Upper lobe of right lung (tissue), 1 donor: ENCODE measurements at places on chromosomes 1 and 21. TPM values are rescaled to one million over a fixed set of nuclear protein-coding genes. Genes with fewer than 3 reads are reported as not detected.
A peak's percentile ranks its signal among the peaks of the same experiment; 100 is the strongest.

DNA sequence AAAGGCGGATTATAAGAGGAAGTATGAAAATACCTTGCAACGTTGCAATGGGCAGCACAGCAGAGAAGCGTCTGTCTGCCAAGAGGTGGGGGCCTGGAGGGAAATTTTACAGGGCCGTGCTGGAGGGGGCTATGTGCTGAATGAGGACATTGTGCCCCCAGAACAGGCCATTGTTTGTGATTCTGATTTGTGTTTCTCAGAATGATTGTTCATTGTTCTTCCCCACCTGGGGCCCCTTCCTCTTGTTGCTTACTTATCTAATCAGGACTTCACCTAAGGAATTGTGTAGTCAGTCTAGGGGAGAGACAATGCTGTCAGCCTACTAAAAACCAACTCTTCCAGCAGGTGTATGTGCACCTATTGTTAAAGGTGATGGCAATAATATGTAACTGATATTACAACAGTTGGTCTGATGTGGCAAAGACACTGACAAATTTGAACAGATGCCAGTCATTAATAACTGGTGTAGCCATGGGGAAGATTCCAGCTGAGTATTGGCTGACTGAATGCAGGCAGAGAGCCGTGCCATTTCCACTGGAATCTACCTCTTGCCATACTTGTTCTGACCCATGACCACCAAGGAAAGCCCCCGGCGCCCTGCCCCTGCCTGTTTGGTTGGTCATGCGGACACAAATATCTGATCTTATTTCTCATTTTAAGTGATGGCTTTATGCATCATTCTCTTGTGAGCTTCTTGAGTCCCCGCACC lies 45.2 kb upstream of the PSEN2 start:
- H3K27me3 ChIP-seq, result no peaks in the 10 kb centered on the region
- no peak overlapping the region for H3K4me3 ChIP-seq
- H3K4me1 ChIP-seq, result peaks cover 20% of the 10 kb centered on the region
- no peak overlapping the region for H3K27ac ChIP-seq

- no peaks in the 10 kb centered on the region for H3K36me3 ChIP-seq
- H3K4me1 ChIP-seq, result no peaks in the 10 kb centered on the region
- no peak overlapping the region for H3K27ac ChIP-seq
Measured at GRCh38 chr1:188444526-188444925, 1615.8 kb downstream of the PLA2G4A start.

The FLG2 gene
- total RNA-seq, result not detected

- H3K4me3 ChIP-seq, result no peak overlapping the region
- H3K27me3 ChIP-seq, result no peaks in the 10 kb centered on the region
- H3K36me3 ChIP-seq, result no peaks in the 10 kb centered on the region
- no peak overlapping the region for H3K27ac ChIP-seq
- DNase-seq, result no peak
- H3K4me1 ChIP-seq, result peaks cover 21% of the 10 kb centered on the region
Measured at GRCh38 chr1:183284086-183284485, 98.0 kb downstream of the LAMC2 start.

The RCSD1 gene
- total RNA-seq, result 14.8 TPM

- H3K4me3 ChIP-seq, result no peak overlapping the region
- DNase-seq, result no peak
- H3K27ac ChIP-seq, result no peak overlapping the region
- H3K27me3 ChIP-seq, result no peaks in the 10 kb centered on the region
- peaks cover 24% of the 10 kb centered on the region for H3K4me1 ChIP-seq
- H3K36me3 ChIP-seq, result peaks cover 47% of the 10 kb centered on the region
Measured at GRCh38 chr1:40986956-40987355, 7.5 kb downstream of the CTPS1 start.

- H3K4me3 ChIP-seq, result no peak overlapping the region
- no peak for DNase-seq
- no peaks in the 10 kb centered on the region for H3K4me1 ChIP-seq
- H3K27me3 ChIP-seq, result peaks cover 14% of the 10 kb centered on the region
Measured at GRCh38 chr1:36855699-36856494, 178.4 kb downstream of the GRIK3 start.

DNA sequence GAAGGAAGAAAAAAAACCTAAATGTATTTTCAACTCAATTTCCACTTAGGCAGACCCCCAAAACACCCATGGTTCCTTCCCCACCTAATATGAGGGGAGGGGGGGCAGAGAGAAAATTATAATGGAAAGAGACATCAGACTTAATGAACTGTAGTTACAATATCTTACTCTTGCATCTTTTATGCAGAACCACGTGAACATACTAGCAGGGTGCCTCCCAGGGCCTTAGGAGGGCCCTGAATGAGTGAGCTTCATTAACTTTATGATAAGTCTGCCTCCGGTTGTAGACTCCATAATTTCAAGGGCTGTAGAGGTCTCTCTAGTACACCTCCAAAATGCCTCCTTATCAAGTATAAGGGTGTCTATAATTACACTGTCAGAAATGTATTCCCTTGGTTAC lies 11.3 kb upstream of the KIRREL1 start:
- H3K27ac ChIP-seq, result no peak overlapping the region
- no peak overlapping the region for H3K4me3 ChIP-seq
- H3K27me3 ChIP-seq, result peaks cover 6% of the 10 kb centered on the region
- no peak for DNase-seq
- H3K36me3 ChIP-seq, result no peaks in the 10 kb centered on the region
- H3K4me1 ChIP-seq, result no peaks in the 10 kb centered on the region

- no peaks in the 10 kb centered on the region for H3K36me3 ChIP-seq
- H3K27me3 ChIP-seq, result no peaks in the 10 kb centered on the region
- no peak overlapping the region for H3K27ac ChIP-seq
- no peak overlapping the region for H3K4me3 ChIP-seq
- no peaks in the 10 kb centered on the region for H3K4me1 ChIP-seq
Measured at GRCh38 chr1:184664661-184665060, 90.0 kb downstream of the EDEM3 start.

DNA sequence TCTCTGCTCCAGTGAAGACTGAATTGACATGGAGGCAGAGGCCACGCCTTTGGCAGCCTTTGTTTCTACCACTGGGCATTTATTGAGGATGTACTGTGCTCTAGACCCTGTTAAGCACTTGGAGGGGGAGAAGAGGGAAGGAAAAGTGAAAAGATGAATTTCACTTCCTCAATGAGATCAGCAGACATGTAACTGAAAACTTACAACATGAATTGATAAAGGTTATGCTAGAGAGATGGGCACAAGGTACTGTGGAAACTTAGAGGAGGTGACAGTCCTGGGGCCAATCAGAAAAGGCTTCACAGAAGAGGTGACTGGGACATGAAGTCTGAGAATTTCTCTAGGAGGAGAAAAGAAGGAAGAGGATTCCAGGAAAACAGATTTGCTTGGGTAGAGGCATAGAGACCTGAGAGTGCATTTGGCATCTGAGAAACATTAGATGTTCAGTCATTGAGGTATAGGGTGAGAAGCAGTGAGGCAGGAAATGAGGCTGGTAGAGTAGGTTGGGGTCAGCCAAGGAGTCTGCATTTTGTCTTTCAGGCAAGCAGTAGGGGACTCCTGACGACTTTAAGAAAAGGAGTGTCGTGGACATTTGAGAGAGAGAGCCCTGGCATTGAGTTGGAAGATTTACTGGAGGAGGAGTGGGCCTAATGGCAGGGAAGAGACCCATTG lies 113.0 kb downstream of the SYT2 start:
- no peak for DNase-seq
- no peaks in the 10 kb centered on the region for H3K36me3 ChIP-seq
- H3K27me3 ChIP-seq, result no peaks in the 10 kb centered on the region
- no peaks in the 10 kb centered on the region for H3K4me1 ChIP-seq
- H3K27ac ChIP-seq, result no peak overlapping the region

The TMEM125 gene
- total RNA-seq, result 188 TPM

GRCh38 chr1:230824919-230825721 lies 43.2 kb downstream of the C1orf198 start:
- DNase-seq, result no peak
- H3K36me3 ChIP-seq, result no peaks in the 10 kb centered on the region
- no peaks in the 10 kb centered on the region for H3K27me3 ChIP-seq
- peaks cover 21% of the 10 kb centered on the region for H3K4me1 ChIP-seq
- no peak overlapping the region for H3K4me3 ChIP-seq
- peak overlapping the region; percentile 47 for H3K27ac ChIP-seq

The OBSCN gene
- 39.4 TPM for total RNA-seq

The STUM gene
- total RNA-seq, result 0.49 TPM

DNA sequence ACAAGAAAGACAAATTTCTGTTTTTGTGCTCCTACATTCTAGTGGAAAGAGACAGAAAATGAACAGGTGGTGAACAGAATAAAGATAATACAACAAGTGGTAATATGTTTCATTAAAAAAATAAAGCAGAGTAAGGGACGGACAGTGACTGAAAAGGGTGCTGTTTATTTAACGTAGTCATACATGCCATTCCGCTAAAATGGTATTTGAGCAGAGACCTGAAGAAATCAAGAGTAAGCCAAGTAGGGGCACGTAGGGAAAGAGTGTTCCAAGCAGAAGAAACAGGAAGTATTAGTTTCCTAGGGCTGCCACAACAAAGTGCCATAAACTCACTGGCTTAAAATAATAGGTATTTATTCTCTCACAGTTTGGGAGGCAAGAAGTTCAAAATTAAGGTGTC lies 65.6 kb upstream of the KCTD3 start:
- H3K27ac ChIP-seq, result no peak overlapping the region
- no peaks in the 10 kb centered on the region for H3K27me3 ChIP-seq
- H3K36me3 ChIP-seq, result no peaks in the 10 kb centered on the region
- no peak for DNase-seq
- H3K4me1 ChIP-seq, result no peaks in the 10 kb centered on the region

GRCh38 chr1:202230061-202230938 lies 36.7 kb downstream of the LGR6 start:
- H3K27me3 ChIP-seq, result no peaks in the 10 kb centered on the region
- no peak for DNase-seq
- H3K4me1 ChIP-seq, result no peaks in the 10 kb centered on the region
- H3K36me3 ChIP-seq, result no peaks in the 10 kb centered on the region

The OR2L5 gene
- total RNA-seq, result not detected

The UBASH3A gene
- 1.5 TPM for total RNA-seq

The CELA3A gene
- total RNA-seq, result not detected

GRCh38 chr1:28815533-28816185 lies 3.7 kb downstream of the OPRD1 start:
- H3K27ac ChIP-seq, result no peak overlapping the region
- H3K4me1 ChIP-seq, result no peaks in the 10 kb centered on the region
- no peak overlapping the region for H3K4me3 ChIP-seq
- DNase-seq, result no peak
- peaks cover 54% of the 10 kb centered on the region for H3K27me3 ChIP-seq

GRCh38 chr1:170731566-170732251 lies 67.8 kb downstream of the PRRX1 start:
- H3K4me1 ChIP-seq, result no peaks in the 10 kb centered on the region
- DNase-seq, result no peak
- no peak overlapping the region for H3K4me3 ChIP-seq
- H3K27me3 ChIP-seq, result no peaks in the 10 kb centered on the region

DNA sequence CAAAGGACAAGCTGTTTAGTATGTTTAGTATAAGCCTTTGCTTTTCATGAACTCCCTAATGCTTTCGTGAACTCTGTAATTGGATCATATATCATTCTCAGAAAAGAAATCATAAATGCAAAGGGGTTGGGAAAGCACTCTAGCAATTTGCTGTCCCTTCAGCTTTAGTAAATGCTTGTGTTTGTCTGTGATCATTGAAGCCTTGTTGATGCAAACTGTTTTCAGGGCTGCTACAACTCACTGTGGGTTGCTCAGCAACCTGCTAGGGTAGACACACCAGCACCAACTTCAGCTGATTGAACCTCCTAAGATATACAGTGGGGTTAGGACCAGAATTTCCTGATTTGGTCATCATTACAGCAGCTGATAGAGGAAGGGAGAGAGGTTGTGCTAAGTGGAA lies 95.0 kb downstream of the SGIP1 start:
- H3K36me3 ChIP-seq, result no peaks in the 10 kb centered on the region
- H3K4me3 ChIP-seq, result no peak overlapping the region
- H3K27me3 ChIP-seq, result no peaks in the 10 kb centered on the region

DNA sequence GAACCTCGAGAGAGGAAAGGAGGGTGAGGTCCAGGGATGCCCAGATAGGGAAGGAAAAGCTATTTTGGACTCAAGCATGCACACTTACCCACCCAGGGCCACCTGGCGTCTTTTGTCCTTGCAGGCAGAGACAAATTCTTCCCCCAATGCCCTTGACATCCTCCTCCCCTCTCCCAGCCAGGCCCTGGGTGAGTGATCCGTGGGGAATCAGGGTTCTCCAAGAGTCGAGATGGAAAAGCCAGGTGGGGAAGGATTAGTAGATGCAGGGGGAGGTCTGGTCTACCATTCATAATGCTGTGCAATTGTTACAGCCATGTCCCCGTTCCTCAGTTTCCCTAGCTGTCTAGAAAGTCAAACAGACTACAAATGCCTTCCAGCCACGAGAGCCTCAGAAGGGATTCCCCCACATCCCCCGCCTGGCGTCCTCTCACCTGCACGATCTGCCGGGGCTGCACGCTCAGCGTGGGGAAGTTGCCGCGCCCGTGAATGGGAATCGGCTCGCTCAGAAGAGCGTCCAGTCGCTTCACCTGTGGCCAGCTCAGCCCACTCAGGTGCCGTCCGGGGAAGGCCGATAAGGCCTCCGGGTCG lies 580 bp downstream of the TENT5B start:
- H3K36me3 ChIP-seq, result no peaks in the 10 kb centered on the region
- H3K27ac ChIP-seq, result peak overlapping the region; percentile 68
- peaks cover 17% of the 10 kb centered on the region for H3K4me1 ChIP-seq
- H3K4me3 ChIP-seq, result peak overlapping the region; percentile 60
- H3K27me3 ChIP-seq, result no peaks in the 10 kb centered on the region
- peak; percentile 74 for DNase-seq

DNA sequence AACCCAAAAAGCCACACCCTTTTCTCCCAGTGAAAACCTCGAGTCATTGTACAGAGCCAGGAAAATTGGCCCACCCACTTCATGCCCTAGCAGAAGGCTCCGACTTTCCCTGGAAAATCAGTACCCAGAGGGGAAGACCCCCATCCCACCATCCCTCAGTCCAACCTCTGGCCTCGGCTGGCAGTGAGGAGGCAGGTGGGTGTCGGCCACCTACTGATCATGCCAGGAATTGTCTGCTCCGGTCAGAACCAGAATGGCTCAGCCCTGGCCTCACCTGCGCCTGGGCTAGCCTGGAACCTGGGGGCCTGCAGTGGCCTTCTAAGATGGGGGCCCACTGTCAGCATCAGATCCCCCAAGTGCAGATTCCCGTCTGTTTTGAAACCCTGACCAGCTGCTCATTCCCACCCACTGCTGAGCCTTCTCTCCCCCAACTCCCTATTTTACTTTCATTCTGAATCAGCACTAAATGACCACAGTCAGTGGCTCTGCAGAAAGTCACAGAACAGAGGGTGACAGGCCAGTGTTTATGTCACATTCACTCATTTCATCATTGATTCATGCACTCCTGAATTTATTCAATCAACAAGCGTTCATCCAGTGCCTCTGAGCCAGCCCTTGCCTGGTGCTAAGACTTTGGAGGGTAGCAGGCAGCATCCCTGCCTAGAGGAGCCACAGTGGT lies 3.0 kb upstream of the S100A9 start:
- no peak for DNase-seq
- H3K27me3 ChIP-seq, result peaks cover 18% of the 10 kb centered on the region
- H3K4me1 ChIP-seq, result peaks cover 17% of the 10 kb centered on the region
- no peak overlapping the region for H3K4me3 ChIP-seq
- no peak overlapping the region for H3K27ac ChIP-seq
- no peaks in the 10 kb centered on the region for H3K36me3 ChIP-seq

The GNG4 gene
- not detected for total RNA-seq

The KRTAP12-2 gene
- not detected for total RNA-seq
